ENCODE measurements at places on chromosomes 1 and 21.

GRCh38 chr1:95023399-95024043 is 49.2 kb downstream of the ALG14 start:
- no peak for DNase-seq

DNA sequence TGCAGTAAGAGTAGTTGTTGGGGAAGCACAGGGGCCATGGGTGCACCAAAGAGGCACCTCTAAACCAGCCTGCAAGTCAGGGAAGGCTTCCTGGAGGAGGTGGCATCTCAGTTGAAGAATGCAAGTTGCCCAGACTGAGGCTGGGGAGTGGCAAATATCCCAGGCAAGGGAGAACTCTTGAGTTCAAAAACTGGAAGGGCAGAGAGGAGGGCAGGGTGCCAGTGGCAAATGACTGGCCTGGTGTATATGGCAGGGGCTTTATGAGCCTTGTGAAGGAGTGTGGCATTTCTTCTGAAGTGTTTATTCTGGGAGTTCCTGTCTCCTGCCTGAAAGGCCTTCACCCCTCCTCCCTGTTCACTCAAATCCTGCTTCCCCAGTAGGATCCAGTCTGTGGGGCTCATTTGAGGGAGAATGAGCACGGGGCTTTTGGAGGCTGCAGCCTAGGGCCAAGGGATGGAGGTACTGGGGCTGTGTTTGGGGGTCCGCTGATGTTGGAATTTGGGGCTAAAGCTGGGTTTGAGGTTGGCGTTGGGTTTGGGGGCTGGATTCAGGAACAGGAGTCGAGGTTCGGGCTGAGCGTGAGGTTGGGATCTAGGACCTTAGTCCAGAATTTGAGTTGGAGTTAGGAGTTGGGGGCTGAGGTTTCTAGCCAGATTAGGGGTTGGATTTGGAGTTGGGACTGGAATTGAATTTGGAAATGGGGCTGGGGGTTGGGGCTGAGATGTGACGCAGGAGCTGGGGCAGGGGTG is at the start of gene TMEM125:
Gene TMEM125 (plus strand): TSS at position 357 of the 749 bp plus-strand sequence. CDS start 2,740 bp downstream, outside the sequence.
- DNase-seq, result no peak

DNA sequence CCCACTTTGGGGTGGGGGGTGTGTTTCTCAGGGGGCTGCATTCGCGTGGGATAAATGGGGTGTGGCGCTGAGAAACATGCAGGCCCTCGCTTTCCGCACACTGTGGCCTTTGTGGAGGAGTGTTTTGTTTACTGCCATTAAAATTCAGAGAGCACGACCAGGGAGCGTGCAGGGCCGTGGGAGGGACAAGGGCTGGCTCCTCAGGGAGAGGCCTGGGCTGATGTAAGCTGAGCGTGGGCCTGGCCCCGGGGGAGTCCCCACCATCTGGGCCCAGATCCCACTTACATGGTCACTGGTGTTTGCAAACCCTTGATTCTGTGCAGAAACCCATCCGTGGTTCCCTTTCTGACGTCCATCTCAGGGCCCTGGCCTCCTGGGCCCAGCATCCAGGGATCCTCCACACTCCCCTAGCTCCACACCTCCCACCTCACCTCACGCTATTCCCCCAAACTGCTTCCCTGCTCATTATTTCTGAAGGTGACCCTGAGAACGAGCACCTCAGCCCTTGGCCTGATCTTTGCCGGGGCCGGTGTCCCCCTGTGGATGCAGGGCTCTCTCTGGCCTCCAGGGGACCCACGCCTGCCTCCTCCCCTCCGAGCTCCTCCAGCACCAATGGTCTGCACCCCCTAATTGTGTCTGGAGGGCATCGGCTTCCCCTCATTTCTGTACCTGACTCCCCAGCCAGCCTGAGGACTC is 92.5 kb upstream of the SIM2 start:
- no peak for DNase-seq

- DNase-seq, result no peak
Observed at GRCh38 chr1:22064751-22065402, 12.4 kb downstream of the CDC42 start.

DNA sequence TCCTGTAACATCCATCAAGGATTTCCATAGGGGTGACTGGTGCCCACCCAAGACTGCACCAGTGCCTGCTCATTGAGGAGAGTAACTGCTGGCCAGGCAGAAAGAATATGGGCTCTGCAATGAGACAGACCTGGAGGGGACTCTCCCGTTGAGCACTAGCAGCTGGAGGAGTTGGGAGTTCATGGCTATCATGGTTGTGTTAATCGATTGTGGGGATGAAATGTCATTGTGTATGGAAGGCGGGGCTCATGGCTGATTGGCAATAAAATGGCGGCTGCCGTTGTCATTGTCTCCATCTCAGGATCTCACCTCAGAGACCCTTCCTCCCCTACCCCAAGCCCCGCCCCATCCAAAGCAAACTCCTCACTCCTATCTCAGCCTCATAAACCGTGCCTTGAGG is 3.9 kb downstream of the TMEM125 start:
- no peak for DNase-seq

GRCh38 chr1:14614341-14614740 is 15.9 kb downstream of the KAZN start:
- DNase-seq, result no peak

GRCh38 chr1:46471848-46472492 is 17.7 kb upstream of the DMBX1 start:
- DNase-seq, result no peak

DNA sequence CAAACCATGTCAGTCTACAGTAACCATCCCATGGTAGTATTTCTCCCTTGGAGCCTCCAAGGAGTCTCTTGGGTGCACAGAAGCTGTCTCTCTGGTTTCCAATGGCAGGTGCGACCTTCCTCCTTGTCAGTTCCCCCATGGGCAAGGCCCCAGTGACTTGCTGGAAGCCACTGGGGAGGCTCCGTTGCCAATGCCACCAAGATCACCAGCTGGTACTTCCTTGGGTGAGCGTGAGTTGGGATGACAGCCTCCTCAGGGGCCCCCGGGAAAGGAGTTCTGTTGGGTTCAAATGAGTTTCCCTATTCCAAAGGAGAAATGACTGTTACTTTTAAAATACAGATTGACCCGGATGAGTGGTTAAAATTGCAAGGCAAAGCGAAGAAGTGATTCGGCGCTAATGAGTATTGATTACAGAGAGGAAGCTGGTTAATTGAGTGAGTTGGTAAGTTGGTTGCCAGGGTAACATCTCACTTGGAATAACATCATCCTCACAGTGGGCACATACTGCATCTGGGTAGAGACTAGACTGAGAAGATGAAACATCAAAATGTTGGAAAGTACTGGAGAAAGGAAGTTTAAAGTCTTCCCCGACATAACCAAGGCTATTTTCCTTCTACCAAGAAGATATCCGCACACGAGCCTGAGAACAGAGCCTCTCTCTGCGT is 53.0 kb upstream of the LAPTM5 start:
- DNase-seq, result no peak

DNA sequence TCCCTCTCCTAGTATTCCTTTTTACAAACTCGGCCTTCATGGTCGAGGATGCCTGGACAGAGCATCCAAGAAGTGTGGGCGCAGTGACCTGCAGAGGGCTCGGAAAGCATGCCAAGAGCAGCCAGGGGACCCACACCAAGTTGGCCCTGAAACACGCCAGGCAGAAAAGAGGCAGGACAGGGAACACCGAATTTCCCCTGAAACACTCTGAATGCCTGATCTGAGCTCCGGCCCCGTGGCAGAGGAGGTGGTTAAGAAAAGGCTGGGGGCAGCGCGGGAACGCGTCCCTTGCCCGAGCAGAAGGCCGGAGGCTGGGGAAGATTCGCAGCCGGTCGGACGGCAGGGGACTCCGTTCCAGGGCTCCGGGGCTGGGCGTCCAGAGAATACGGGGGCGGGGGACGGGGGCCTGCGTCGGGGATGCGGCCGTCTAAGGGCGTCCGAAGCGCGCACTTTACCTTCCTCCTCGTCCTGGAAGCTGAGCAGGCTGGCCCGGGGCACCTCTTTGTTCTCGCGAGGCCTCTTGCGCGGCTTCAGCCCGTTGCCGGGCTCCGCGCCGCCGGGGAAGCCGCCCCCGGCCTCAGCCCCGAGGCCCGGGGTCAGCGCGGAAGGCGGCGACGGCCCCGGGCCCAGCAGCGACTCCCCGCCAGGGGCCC is 558 bp downstream of the PAXBP1 start:
- peak; percentile 1 for DNase-seq

DNA sequence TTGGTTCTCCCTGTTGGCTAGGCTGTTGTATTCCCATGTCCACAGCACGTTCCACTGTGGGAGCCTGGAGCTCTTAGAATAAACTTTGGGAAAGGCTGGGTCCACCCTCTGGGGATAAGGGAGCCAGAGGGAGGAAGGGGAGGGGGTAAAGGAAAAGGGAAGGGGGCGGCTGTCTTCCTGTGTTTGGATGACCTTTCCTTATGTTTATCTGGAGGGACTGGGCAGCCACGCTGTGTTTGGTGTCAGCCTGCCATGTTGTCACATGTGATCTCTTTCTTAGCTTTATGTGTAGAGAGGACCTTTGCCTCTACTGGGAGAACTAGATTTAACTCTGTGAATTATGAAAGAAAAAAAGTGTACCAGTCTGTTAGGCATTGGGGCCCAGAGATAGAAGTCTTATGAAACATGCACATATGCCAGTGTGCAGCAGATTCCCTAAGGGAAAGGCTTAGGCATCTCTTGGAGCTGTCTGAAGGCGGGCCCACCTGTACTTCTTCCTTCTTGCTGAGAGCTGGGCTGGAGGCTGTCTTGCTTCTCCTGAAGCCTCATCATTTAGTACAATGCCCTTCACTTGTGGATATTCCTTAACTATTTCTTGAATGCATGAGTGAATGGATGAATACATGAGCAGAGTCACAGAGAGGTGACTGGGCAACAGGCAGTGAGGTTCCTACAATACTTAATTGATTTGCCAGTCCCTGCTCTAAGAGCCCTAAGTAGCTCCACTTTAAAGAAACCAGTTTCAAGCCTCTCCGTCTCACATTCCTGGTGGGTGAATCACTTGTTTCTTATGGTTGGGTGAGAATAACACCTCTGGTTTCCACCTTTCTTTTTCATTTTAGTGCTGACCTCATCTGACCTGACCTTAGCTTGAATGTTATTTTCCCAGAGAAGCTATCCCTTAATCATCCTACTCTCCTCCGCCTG is 62.5 kb upstream of the ARHGAP29 start:
- DNase-seq, result no peak

DNA sequence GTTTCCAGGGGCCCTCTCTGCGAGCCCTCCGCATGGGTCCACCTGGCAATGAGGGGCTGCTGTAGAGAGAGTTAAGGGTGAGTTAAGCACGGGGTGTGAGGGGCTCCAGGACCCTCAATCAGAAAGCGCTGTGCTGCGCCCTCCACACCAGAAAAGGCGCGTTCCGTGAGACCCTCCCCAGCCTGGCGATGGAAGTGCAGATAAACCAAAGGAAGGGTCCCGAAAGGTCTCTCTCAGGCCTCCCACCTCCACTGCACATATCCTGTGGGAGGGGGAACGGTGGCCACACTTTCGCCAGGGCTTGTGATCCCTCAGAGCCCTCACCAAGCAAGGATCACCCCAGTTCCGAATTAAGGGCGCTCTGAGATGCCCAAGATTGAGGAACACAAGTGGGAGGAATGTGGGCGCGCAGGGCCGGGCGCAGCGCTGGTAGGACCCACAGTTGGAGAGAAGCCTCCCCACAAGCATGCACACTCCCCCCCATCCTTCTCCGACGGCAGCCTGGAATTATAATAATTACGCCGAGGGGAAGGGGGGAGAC is 1.1 kb downstream of the WNT3A start:
- no peak for DNase-seq

All from stimulated activated CD8-positive, alpha-beta memory T cell treated with anti-CD3 and anti-CD28 coated beads, Interleukin-7, amount 100 ng/mL, for 4 hours (primary cell).